ENCODE measurements at places on chromosomes 12 and 14. TPM values are rescaled to one million over a fixed set of nuclear protein-coding genes. Genes with fewer than 3 reads are reported as not detected.

Gene RNF212B
- total RNA-seq: not detected

Gene LALBA
- total RNA-seq: not detected

Gene PLEKHG7
- total RNA-seq: not detected

Gene SCN8A
- 134 TPM for total RNA-seq

Gene SPIC
- not detected for total RNA-seq

Gene VWF
- total RNA-seq: 17.5 TPM

Gene CIDEB
- 5.6 TPM for total RNA-seq

Gene RPS6KL1
- 47.0 TPM for total RNA-seq

Gene PUS7L
- total RNA-seq: 49.8 TPM

Gene PTGER2
- total RNA-seq: not detected

Gene EIF2S1
- 86.4 TPM for total RNA-seq

Measured in parietal lobe (tissue), 2 donors.